ENCODE measurements at places on chromosomes 16 and 17.

DNA sequence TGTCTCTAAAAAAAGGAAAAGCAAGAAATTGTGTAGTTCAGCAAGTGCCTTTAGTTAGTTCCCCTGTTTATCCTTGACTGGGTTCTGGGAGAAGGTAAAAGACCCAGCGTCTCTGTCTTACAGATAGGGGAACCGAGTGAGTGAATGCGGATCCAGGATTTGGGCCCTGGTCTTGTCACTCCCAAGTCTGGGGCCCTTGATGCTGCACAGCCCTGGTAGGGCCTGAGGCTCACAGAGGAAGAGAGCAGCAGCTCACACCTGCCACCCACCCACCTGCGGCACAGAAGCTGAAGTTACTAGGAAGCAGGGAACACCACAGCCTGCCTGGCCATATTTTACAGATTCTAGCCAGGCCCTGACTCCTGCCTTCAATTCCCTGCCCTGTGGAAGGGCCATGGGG is 22.2 kb downstream of the LASP1 start:
- H3K4me1 ChIP-seq: peaks cover 21% of the 10 kb centered on the region
- no peaks in the 10 kb centered on the region for H3K36me3 ChIP-seq
- no peak overlapping the region for H3K4me3 ChIP-seq
- no peak for DNase-seq
- no peaks in the 10 kb centered on the region for H3K27me3 ChIP-seq
- H3K27ac ChIP-seq: no peak overlapping the region

DNA sequence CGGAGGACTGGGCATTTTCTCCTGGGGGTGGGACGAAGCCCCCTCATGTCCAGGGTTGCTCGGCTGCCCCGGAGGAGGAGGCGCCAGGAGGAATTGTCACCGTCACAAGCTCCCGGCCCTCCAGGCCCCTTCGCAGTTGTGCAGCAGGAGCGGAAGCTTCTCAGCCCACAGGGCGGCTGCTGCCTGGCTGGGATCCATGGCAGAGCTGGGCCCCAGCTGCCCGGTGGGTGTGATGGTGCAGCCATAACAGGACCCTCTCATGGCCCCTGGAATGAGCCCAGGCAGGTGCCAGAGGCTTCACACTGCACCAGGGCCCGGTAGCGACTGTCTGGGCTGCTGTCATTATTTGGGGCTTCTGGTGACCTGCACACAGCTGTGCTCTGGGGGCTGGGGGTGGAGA is 54.9 kb upstream of the GNG13 start:
- H3K4me3 ChIP-seq: no peak overlapping the region
- H3K27me3 ChIP-seq: no peaks in the 10 kb centered on the region
- no peaks in the 10 kb centered on the region for H3K4me1 ChIP-seq
- DNase-seq: no peak
- H3K27ac ChIP-seq: no peak overlapping the region

DNA sequence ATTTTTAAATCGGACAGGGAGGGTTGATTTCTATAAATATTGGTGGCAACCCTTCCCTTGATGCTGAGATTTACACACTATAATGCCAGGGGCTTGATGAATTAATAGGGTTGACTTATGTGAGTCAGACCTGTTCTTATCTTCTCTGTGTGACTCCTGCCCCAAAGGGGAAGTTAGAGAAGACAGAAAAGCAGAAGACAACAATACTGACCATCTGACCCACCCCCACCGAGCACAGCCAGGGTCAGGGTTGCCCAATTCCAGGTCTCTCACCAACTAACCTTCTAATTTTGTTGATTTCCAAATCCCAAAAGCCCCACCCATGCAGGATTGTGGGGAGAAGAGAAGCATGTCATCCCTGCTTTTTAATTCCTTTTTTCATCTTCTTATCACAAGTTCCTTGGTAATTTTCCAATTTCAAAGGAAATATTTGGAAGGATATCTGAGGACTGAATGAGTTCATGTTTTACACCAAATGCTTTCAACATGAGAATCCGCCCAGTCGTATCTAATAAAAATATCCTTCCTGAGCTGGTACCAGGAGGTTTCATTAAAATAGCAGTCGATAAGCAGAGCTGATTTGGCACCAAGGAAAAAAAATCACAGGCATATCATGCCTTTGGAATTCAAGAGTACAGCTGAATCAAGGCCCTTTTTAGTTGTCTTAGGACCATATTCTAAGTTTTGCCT is 603.4 kb upstream of the CDH11 start:
- no peaks in the 10 kb centered on the region for H3K4me1 ChIP-seq
- no peaks in the 10 kb centered on the region for H3K27me3 ChIP-seq

DNA sequence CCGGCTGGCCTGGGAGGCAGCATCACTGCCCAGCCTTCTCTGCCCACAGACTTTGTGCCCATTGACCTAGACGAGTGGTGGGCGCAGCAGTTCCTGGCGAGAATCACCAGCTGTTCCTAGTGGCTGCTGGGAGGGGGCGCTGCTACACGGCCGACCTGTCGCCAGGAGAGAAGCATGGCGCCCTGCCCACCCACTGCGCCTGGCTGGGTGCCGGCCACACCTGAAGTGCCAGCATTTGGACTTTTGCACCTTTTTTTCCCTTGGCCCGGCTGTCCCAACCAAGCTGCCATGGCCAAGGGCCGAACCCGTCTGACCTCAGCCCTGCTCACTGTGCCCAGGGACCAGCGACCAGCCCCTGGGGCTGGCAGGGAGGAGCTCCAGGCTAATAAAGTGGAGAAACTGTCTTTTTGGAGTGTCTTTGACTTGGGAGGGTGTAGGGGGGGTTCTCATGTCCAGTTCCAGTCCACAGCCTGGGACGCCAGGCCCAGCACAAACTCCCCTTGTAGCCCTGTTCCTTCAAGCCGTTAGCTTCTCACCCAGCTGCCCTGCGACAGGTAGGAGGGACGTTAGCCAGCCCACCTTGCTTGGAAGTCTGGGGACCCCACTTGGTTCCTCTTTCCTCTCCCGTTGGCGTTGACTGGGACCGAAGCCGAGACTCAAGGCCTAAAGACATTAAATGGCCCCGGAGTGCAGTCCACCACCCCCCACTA is 939 bp upstream of the WDR90 start:
- no peak for DNase-seq
- no peaks in the 10 kb centered on the region for H3K27me3 ChIP-seq
- H3K4me1 ChIP-seq: peaks cover 26% of the 10 kb centered on the region
- H3K4me3 ChIP-seq: peak overlapping the region; percentile 40
- no peaks in the 10 kb centered on the region for H3K36me3 ChIP-seq
- H3K27ac ChIP-seq: peak overlapping the region; percentile 91

DNA sequence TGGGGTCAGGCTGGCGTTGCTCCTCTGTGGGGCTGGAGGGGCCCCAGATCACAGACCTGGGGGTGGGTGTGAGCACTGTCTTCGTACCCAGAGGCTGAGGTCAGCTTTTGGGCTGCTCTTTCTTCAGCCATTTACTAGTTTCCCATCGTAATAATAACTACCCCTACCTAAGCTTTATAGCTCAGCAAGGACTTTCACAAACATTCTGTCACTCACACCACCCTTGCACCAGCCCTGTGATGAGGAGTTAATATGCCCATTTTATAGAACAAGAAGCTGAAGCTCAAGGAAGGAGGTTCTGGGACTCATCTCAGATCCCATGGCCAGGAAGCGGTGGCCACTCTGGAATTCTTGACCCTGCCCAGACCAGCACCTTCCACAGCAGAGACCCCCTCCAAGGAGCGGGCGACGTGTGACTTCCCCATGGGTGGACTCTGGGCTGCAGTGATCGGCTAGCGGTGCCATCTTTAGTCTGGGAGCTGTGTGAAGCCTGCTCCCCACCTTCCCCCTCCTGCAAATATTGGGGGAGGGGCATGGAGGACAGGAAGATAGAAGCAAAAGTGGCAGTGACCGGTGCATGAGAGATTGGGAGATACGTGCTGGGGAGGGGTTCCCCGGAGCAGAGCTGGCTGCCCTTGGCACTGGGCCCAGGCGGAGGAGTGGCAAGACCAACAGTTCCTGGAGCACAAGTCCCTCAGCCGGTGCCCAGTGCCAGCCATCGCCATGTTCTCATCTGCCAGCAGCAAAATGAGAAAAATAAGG is 81.8 kb upstream of the TOB1 start:
- H3K27ac ChIP-seq: peak overlapping the region; percentile 86
- no peak overlapping the region for H3K4me3 ChIP-seq
- no peaks in the 10 kb centered on the region for H3K36me3 ChIP-seq

GRCh38 chr17:3722716-3723115 is 987 bp upstream of the HASPIN start:
- no peak for DNase-seq
- H3K27ac ChIP-seq: peak overlapping the region; percentile 82
- H3K4me1 ChIP-seq: peaks cover 8% of the 10 kb centered on the region
- peak overlapping the region; percentile 67 for H3K4me3 ChIP-seq

GRCh38 chr16:31438414-31438813 is 4.2 kb downstream of the ZNF843 start:
- DNase-seq: no peak
- H3K36me3 ChIP-seq: no peaks in the 10 kb centered on the region
- H3K4me3 ChIP-seq: no peak overlapping the region
- H3K27me3 ChIP-seq: no peaks in the 10 kb centered on the region

DNA sequence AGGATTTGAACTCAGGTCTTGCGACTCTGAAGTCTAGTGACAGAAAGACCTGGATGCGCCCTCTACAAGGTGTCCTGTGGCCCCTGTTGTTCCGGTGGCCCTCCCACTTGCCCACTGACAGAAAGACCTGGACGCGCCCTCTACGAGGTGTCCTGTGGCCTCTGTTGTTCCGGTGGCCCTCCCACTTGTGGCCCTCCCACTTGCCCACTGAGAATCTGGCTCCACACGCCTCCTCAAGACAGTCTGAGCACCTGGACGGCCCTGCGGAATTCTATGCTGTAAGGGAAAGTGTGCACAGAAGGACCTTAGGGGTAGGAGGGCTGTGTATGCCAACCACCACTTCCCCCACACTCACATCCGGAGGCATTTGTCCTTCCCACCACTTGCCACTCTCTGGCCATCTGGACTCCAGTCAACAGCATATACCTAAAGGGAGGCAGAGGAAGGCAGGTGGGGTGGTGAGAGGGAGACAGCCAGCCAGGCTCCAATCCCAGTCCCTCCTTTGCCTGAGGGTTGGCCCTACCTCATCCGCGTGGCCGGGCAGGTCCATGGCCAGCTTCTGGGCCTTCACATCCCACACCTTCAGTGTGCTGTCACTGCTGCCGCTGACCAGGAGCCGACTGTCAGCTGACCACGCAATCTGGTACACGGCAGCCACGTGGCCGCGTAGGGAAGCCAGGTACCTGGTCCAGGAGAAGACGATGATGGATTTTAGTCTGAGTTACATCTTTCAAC is 9.1 kb downstream of the NLE1 start:
- no peaks in the 10 kb centered on the region for H3K36me3 ChIP-seq
- no peaks in the 10 kb centered on the region for H3K27me3 ChIP-seq

- H3K36me3 ChIP-seq: no peaks in the 10 kb centered on the region
- H3K27me3 ChIP-seq: no peaks in the 10 kb centered on the region
- no peaks in the 10 kb centered on the region for H3K4me1 ChIP-seq
- no peak overlapping the region for H3K4me3 ChIP-seq
Observed at GRCh38 chr16:3246002-3246401, 10.4 kb downstream of the MEFV start.

DNA sequence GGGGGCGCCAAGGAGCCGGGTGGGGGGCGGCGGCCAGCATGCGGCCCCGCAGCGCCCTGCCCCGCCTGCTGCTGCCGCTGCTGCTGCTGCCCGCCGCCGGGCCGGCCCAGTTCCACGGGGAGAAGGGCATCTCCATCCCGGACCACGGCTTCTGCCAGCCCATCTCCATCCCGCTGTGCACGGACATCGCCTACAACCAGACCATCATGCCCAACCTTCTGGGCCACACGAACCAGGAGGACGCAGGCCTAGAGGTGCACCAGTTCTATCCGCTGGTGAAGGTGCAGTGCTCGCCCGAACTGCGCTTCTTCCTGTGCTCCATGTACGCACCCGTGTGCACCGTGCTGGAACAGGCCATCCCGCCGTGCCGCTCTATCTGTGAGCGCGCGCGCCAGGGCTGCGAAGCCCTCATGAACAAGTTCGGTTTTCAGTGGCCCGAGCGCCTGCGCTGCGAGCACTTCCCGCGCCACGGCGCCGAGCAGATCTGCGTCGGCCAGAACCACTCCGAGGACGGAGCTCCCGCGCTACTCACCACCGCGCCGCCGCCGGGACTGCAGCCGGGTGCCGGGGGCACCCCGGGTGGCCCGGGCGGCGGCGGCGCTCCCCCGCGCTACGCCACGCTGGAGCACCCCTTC is 484 bp downstream of the FZD2 start:
- no peaks in the 10 kb centered on the region for H3K36me3 ChIP-seq
- no peaks in the 10 kb centered on the region for H3K27me3 ChIP-seq
- DNase-seq: peak; percentile 38
- no peaks in the 10 kb centered on the region for H3K4me1 ChIP-seq
- peak overlapping the region; percentile 88 for H3K27ac ChIP-seq

DNA sequence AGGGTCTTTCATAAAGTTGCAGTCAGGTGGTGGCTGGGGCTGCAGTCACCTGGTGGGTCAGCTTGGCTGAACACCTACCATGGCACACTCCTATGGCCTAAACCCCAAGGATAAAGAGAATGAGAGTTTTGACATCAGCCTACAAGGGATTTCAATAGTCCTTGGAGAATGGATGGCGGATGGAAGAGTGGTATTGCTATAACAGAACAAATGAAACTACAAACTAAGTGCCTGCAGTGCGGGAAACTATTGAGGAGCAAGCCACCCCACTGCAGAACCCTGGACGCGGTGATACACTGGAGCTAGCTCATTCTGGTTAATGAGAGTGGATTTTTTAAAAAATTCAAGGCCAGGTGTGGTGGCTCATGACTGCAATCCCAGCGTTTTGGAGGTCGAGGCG is 3.0 kb upstream of the PRPSAP2 start:
- no peak for DNase-seq
- H3K27ac ChIP-seq: no peak overlapping the region
- H3K4me3 ChIP-seq: no peak overlapping the region
- no peaks in the 10 kb centered on the region for H3K36me3 ChIP-seq
- H3K27me3 ChIP-seq: no peaks in the 10 kb centered on the region

DNA sequence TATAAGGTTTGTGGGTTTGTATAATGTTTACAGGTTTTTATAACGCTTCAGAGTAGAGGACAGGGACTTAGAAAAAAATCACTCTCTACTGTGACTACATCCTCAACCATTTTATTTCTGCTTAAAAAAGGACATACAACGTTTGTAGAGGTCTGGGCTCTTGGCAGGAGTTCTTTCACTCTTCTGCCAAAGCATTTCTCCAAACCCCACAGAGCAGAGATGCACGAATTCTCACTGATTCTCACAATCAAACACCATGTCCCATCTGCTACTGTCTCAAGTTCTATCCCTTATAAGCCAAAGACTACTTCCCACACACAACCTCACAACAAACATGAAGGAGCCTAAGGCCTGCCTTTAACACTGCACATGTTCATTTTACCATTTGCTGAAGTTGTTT is 7.0 kb upstream of the ANKFY1 start:
- H3K4me3 ChIP-seq: no peak overlapping the region
- no peaks in the 10 kb centered on the region for H3K4me1 ChIP-seq
- H3K27ac ChIP-seq: no peak overlapping the region
- no peak for DNase-seq
- H3K36me3 ChIP-seq: no peaks in the 10 kb centered on the region
- H3K27me3 ChIP-seq: no peaks in the 10 kb centered on the region

Data from uterus (tissue), 4 donors.